ENCODE measurements at places on chromosomes 16 and 17.

- DNase-seq = no peak
Measured at GRCh38 chr17:82324566-82325285, 7.3 kb upstream of the CD7 start.

- DNase-seq = no peak
Measured at GRCh38 chr17:77779711-77780539, 178.6 kb upstream of the TNRC6C start.

GRCh38 chr17:9669551-9670008, 24.3 kb downstream of the USP43 start:
- DNase-seq = no peak

DNA sequence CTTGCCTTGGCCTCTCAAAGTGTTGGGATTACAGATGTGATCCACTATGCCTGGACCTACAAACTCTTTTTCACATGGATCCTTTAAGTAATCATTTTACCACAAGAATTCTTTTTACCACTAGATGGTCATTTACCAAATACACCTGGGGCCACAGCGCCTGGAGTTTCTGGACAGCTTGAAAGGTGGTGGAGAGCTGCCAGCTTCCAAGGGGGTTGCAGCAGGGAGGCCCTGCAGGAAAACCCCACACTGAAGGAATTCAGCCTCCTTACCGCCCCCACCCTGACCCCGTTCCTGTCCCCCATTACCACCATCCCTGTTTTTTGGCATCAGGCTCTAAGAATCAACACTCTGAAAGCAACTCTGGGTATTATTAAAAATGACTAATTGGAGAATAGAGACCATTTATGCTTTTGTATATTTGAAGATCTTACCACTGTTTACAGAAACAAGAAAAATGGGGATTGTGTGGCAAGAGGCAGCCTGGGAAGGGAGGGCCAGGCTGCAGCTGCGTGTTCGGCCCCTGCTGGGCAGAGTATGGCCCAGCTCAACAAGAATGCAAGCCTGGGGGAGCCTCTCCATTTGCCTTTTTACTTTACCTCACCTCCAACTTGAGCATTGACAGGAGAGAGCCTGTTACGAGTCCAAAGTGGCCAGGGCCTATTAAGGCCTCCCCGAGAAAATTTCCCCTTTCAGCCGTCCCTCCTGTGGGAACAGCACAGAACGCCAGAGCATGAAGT, 209.9 kb downstream of the ZFHX3 start:
- DNase-seq = no peak

DNA sequence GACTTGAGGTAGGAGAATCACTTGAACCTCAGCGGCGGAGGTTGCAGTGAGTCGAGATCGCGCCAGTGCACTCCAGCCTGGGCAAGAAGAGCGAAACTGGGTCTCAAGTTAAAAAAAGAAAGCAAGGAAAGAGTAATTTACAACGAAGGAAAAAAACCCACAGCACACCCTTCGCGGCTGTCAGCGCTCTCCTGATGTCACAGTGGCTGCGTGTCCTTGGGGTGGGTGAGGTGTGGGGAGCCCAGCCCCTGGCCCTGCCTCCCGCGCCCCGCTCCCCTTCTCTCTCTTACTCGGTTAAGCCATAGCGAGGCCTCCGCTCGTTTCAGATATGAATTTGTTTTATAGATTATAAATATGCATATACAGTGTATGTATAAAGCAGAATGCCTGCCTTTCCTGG, 740 bp upstream of the JPT2 start:
- no peak for DNase-seq

DNA sequence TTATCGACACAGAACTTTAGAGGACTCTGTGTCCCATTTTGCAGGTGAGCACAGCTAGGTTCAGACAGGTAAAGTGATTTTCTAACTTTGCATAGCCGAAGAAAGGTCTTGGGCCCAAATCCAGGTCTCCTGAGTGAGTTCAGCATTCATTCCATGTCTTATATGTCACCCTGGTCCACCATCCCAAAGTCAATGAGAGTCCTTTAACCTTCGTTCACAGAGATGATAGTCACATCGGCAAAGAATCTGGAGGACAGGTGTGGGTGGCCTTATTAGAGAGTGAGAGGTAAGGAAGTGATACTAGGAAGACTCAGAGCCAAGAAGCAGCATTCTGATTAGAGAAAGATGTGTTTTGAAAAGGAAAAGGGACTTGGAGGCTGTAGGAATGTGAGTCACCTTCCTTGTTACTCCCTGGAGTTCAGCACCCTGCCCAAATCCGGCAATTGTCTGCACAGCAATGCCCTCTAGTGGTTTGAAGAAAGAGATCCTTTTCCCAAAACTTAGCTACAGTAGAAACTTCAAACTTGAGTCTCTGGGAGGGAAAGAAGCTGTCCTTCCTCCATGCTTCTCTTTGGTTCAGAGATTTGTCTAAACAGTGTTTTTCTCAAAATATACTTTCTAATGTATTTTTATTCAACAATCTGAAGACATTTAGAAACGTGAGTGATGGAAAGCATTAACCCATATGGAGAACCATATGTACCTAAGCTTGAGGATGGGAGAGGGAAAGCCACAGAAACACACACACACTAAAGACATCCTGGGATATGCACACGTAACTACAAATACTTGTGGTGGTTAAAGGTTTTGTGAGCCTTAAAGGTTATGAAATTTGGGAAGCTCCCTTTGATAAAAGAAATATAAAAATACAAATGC, 96.4 kb upstream of the SHISA6 start:
- DNase-seq = no peak

GRCh38 chr16:79647586-79647985, 47.0 kb upstream of the MAF start:
- no peak for DNase-seq

GRCh38 chr16:67166110-67166547, 1.6 kb downstream of the HSF4 start:
- DNase-seq = no peak

DNA sequence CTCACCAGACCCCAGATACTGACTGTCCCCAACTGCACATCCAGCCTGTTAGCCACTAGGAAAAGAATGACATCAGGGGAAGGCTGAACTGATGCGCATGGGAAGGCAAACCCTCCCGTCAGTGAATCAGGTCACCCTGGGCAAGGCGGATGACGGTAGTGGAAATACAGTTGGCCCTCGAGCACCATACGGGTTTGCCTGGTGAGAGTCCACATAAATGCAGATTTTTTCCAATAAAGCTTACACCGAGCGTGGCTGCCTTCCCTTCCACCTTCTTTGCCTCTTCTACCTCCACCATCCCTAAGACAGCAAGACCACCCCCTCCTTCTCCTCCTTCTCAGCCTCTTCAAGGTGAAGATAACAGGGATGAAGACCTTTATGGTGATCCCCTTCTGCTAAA, 236.1 kb upstream of the TNRC6C start:
- no peak for DNase-seq

DNA sequence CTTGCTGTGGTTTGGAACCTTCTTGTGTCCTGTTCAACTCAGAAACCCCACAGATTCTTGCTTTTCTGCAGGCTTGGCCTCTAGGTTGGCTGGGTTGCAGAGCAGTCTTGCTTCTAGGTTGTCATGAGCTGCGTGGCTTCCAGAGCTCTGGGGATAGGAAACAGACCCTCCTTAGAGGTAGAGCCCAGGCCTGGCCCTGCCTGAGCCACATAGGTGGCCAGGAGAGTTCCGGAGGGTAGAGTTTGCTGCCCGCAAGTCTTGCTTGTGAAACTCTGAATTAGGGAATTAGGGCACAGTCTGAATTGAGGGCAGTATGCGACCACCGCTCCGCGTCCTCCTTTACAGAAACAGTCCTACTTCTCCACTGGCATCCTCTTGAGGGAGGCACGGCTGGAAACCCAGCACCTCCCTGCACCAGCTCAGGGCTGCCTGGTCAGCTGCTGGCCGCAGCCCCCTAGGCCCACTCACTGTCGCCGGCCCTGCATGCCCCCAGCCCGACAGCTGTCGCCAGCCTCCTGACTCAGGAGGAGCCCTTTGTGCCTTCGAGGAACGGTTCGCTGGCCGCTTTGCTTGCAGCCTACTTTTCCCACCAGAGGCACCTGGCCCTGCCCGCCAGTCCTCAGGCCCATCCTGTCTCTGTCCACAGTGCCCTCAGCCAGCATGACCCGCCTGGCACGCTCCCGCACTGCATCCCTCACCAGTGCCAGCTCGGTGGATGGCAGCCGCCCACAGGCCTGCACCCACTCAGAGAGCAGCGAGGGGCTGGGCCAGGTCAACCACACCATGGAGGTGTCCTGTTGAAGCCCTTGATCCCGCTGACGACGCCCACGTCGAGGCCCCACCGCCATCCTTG, 4.3 kb upstream of the SETD6 start:
- DNase-seq = no peak

- DNase-seq = no peak
Measured at GRCh38 chr16:73002866-73003265, 45.1 kb downstream of the ZFHX3 start.

DNA sequence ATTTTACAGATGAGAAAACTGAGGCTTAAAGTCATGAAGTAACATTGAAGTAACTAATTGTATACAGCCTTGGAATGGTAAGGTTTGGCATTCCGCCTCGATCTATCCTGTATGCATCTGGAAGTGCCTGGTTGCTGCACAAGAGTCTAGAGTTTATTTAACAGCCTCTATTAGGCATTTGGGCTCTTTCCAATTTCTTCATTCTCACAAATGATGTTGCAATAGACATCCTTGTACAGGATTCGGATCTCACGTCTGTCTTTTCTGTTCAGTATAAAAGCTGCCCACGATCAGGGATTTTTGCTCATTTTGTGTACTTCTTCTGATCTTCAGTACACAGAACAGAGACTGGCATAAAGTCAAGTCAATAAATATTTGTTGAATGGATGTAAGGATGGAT, 100.5 kb downstream of the AIPL1 start:
- no peak for DNase-seq

- DNase-seq = no peak
Measured at GRCh38 chr16:20878682-20879147, 21.4 kb downstream of the DCUN1D3 start.

GRCh38 chr17:27338536-27338985, 44.6 kb downstream of the WSB1 start:
- DNase-seq = no peak

DNA sequence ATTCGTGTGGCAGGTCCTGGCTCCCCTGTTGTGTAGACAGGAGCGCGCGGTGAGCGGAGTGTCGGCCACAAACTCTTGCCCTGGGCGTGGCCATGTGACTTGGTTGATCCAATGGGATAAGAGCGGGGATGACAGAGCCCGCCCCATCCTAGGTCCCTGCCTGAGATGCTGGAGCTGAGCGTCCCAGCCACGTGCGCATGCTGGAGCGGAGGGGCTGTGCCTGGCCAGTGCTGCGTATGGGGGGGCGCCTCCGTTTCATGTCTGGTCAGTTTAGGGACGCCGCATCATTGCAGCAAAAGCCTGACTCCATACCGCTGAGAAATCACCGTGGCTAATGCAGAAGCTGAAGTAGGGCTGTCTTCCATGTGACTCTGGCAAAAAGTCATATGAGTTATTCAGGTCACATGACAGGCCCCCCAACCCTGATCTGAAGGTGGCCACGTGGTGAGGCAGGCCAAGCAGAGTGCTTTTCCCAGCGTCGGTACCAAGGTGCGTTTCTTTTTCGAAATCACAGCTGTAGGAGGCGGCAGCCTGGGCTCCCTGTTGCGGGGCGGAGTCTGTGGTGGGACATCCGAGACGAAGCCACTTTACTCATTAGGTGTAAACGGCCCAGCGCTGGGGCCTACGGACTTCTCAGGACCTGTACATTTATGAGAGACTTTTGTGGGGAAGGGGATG, 22.5 kb downstream of the HSBP1 start:
- no peak for DNase-seq

DNA sequence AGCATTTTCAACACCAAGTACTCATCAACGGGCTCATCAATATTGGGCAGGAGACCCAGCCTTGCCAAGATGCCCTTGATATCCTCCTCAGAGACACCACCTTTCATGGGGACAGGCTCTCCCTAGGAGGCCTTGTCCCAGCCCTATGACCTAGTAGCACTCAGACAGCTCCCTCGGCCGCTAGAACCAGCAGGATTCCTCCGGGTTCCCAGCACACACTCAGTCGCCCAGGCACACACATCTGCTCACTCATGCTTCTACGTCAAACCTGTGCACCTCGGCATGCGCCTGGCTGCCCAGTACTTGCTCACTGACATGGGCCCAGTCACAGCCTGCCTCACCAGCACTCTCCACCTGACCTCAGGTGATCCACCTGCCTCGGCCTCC, 17.0 kb downstream of the SRCIN1 start:
- no peak for DNase-seq

GRCh38 chr17:6261466-6261865, 173.5 kb downstream of the AIPL1 start:
- no peak for DNase-seq

All from stimulated activated CD8-positive, alpha-beta memory T cell treated with anti-CD3 and anti-CD28 coated beads, Interleukin-12 subunit alpha, Interleukin-12 subunit beta, amount 100 ng/mL, for 4 hours (primary cell).